Kidney epithelial cell (primary cell): ENCODE measurements at places on chromosomes 16 and 17.

GRCh38 chr17:31524926-31525800 lies 133.7 kb downstream of the RAB11FIP4 start:
- peak; percentile 59 for DNase-seq

GRCh38 chr17:41548844-41549595 lies 20.9 kb upstream of the KRT19 start:
- DNase-seq, result no peak

DNA sequence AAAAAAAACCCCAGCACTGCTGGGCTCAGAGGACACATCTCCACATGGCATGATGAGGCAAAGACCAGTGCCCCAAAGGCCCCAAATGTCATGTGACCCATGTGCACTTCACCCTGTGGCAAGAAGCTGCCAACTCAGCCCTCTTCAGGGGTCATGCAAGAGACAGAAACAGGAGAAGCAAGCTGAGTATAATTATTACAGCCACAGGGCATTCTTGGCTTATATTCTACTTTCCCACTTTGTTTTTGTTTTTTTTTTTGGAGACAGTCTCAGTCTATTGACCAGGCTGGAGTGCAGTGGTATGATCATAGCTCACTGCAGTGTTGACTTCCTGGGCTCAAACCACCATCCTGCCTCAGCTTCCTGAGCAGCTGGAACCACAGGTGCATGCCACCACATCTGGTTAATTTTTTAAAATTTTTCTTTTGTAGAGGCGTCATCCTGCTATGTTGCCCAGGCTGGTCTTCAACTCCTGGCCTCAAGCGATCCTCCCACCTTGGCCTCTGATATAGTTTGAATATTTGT lies 32.7 kb upstream of the LITAF start:
- no peak for DNase-seq

- no peak for DNase-seq
These were observed 1.1 kb upstream of the NHLRC4 start for GRCh38 chr16:565419-566330.

DNA sequence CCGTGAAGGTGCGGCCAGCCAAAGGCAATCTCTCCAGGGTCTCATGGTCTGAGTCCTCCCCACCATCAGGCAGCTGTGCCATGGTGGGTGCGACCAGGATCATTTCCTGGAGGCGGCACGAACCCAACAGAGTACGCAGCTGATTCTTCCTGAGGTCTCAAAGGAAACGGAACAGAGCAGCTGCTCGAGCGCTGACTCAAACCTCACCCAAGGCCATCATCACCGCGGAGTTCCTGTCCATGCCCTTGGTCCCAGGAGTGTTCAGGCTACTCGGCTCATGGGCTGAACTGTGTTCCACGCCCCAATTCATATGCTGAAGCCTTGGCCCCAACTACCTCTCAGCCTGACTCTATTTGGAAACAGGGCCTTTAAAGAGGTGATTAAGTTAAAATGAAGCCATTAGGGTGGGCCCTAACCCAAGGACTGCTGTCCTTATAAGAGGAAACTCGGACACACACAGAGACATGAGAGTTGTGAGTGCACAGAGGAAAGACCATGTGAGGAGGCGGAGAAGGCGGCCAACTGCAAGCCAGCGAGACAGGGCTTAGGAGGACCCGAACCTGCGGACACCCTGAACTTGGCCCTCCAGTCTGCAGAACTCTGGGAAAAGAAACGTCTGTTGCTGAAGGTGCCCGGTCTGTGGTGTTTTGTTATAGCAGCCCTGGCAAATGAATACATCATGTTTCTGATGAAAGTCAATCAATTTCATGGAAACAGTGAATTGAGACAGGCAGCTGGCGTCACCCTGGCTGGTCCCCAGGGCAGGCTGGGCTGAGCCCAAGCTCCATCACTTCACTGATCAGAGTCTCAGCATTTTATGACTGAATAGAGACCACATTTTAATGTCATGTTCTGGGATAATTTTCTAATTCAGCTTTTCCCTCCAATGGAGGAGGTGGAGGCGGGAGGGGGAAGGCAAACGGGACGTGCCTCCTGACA lies 13.7 kb downstream of the MXRA7 start:
- DNase-seq, result no peak

GRCh38 chr16:83717814-83718213 lies 90.0 kb upstream of the HSBP1 start:
- no peak for DNase-seq

- DNase-seq, result no peak
These were observed 29.3 kb downstream of the PRSS54 start for GRCh38 chr16:58265480-58266052.

DNA sequence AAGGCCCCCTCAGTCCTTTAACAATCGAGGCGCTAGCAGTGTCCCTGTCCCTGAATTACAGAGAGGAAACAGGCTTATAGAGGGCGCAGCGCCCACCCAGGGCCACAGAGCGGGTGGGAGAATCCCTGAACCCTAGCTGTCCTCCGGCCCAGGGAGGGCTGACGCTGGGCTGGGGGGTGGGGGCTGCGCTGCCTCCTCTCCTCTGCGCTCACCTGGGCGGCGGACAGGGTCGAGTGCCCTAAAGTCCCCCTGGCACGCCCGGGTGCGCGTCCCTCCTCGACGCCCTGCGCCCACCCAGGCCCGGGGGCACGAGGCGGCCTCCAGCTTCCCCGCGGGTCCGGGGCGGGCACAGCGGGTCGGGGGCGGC lies 200.4 kb upstream of the N4BP1 start:
- no peak for DNase-seq

DNA sequence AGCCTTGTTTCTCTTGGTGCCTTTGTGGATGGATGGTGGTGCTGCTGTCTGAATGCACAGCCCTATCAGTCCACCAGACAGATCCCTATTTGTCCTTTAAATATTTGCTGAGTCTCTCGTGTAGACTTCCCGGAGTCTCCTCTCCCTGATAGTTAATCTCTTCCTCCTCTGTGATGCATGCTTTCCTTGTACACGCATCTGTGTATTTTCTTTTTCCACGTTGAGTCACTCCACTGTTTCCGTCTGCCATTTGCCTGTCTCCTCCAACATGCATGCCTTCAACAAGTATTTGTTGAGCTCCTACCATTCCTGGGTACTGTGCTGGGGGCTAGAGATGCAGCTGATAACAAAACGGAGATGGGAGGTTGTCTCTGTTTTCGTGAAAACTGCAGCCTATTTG lies 282.6 kb downstream of the HAPSTR1 start:
- no peak for DNase-seq

GRCh38 chr17:79305768-79306423 lies 231.3 kb downstream of the ENGASE start:
- DNase-seq, result no peak

- DNase-seq, result no peak
These were observed 44.8 kb upstream of the FBXO47 start for GRCh38 chr17:39011907-39012468.
